Mucosa of gallbladder (tissue), 1 donor: ENCODE measurements at places on chromosomes 13 and 19.

GRCh38 chr13:44697058-44697457 lies 120.9 kb upstream of the TSC22D1 start:
- DNase-seq, result no peak

DNA sequence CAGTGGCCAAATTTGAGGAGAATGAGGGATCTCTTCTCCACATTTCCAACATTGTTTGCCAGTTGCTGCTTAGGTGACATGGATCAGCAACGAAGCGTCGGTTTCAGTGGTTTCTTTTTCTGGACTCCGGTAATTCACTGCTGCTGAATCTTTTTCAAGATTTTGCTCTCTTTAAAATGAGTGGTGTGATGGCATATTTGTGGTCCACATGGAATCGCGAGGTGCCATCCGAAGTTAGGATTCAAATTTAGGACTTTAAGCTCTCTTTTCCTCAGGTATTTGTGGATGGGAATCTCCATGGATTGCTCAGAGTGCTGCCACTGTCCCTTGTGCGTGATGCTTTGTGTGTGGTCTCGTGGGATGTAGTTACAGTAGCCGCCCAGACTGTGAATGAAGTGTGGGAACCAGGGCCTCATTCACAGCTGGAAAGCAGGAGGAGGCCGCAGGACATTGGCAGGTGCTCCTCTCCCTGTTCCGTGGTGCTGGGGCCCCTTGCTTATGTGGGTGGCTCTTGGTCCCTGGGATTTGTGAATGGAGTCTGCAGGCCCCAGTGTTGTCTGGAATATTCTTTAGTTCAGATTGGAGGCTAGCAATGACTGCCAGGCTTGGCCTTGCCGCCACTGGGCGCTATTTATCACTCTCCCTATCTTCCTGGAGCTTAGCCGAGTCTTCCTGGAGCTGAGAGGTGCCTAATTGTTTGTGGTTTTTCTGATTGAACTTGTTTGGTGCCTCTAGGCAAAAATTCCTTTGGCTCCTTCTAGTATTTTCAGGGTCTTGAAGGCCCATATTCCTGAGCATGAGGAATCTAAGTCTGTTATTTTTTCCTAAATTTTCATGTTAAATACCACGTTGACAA lies 1.5 kb downstream of the ILF3 start:
- no peak for DNase-seq

GRCh38 chr13:27627380-27627779 lies 5.7 kb downstream of the POLR1D start:
- DNase-seq, result no peak

DNA sequence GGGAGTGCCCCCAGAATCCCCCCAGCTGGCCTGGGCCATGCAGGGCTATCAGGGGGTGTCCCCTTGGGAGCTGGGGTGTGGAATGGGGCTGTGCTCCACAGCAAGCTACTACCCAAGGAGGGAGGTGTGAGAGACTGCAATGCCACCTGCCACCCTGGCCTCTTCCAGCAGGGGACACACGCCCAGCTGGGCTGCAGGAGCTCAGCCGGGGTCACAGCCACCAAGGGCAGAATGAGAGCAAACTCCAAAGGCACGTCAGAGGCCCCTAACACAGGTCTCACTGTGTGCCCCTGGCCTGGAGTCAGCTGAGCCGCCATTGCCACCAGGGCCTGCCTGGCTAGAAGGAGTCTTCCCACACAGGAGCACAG lies 55.5 kb downstream of the MLLT1 start:
- no peak for DNase-seq

DNA sequence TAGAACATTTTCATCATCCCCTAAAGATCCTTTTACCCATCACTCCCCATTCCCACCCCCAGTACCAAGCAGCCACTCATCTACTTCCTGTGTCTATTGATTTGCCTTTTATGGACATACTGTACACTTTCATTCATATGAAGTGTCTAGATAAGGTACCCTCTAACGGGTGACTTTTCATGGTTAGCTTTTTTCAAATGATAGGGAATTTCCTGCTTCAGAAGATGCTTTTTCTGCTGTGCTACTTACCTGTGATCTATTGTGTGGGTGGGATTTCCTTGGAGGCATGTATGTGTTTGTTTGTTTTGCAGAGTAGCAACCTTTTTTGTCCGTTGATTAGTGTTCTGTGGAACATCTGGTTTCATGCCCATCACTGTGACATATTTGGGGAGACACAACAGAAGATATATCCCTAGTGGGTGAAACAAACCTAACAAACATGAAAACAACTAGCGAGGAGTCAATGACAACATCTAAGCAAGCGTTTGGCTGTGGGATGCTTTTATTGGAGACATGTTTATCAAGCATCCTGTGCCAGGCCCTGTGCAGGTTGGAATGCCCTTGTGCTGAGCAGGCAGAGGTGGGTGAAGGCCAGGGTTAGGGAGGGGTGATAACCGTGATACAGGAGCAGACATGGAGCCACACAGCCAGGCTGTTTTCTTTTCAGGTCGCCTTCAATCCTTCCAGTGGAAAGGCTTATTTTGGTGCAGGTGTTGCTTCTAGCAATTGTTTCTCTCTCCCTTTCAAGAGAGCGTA lies 17.6 kb downstream of the SPINT2 start:
- DNase-seq, result no peak

GRCh38 chr13:58583966-58584365 lies 952.4 kb downstream of the PCDH17 start:
- no peak for DNase-seq

GRCh38 chr19:54455786-54456422 lies 6.9 kb downstream of the LENG8 start:
- no peak for DNase-seq

GRCh38 chr13:113466383-113466782 lies 13.1 kb upstream of the ADPRHL1 start:
- DNase-seq, result no peak

GRCh38 chr19:6087074-6087571 lies 23.2 kb downstream of the RFX2 start:
- DNase-seq, result peak; percentile 23

- no peak for DNase-seq
Measured at GRCh38 chr13:109362616-109363015, 423.8 kb downstream of the IRS2 start.

- peak; percentile 31 for DNase-seq
Measured at GRCh38 chr19:17075864-17076542, 426 bp downstream of the MYO9B start.

DNA sequence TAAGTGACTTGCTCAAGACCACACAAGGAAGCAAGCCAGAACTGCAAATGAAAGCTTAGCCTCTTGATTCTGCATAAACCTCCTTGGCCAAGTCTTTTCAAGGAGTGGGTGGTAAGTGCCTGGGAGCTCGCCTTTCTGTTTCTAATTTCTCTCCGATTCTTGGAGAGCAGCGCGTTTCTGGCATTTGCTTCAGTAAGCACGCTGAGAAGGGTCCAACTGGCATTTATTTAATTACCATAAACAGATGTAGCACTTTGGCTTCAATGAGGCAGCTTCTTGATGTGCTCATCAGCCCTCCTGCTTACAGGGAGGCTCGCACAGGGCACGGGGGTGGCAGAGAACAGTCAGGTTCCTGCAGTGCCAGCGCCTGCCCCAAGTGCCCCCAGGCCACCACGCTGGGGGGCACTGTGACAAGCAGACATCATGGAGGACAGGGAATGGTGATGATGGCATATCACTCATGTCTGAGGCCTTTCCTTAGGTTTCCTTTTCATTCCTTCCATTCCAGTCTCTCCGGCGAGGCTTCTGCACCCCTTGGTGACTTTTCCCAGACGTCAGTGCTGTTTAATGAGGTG lies 13.3 kb downstream of the SIAH3 start:
- DNase-seq, result no peak

- DNase-seq, result no peak
Measured at GRCh38 chr19:48879025-48879637, 6.9 kb downstream of the PPP1R15A start.

GRCh38 chr19:23949611-23950010 lies 34.9 kb downstream of the ZNF726 start:
- no peak for DNase-seq

DNA sequence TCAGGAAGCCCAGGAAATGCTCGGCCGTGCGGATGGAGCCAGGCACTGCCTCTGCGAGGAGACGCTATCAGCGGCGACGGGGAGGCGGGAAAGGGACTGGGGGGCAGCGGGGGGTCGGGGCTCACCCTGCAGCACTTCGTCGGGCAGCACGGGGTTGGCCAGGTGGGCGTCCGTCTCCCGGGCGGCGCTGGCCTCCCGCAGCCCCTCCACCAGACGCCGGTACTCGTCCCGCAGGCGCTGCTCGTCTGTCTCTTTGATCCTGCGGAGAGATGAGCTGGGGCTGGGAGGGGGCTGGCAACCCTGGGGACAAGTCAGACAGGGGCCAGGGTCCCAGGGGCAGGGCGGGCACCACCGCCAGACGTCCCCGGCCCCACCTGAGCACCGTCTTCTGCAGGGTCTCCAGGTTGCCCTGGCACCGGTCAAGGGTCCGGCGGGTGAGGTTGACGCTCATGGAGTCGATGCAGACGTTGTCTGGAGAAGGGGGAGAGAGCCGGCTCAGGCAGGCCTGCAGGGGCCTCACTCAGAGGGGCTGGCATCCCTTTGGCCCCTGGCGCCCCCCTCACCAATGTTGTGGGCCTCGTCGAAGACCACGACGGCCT lies 6.4 kb downstream of the ERCC2 start:
- no peak for DNase-seq

- DNase-seq, result no peak
Measured at GRCh38 chr13:69828527-69828926, 279.1 kb upstream of the ATXN8OS start.

GRCh38 chr13:87851410-87851809 lies 180.2 kb downstream of the SLITRK5 start:
- DNase-seq, result no peak

- no peak for DNase-seq
Measured at GRCh38 chr13:73481886-73482445, 423.2 kb downstream of the KLF5 start.

DNA sequence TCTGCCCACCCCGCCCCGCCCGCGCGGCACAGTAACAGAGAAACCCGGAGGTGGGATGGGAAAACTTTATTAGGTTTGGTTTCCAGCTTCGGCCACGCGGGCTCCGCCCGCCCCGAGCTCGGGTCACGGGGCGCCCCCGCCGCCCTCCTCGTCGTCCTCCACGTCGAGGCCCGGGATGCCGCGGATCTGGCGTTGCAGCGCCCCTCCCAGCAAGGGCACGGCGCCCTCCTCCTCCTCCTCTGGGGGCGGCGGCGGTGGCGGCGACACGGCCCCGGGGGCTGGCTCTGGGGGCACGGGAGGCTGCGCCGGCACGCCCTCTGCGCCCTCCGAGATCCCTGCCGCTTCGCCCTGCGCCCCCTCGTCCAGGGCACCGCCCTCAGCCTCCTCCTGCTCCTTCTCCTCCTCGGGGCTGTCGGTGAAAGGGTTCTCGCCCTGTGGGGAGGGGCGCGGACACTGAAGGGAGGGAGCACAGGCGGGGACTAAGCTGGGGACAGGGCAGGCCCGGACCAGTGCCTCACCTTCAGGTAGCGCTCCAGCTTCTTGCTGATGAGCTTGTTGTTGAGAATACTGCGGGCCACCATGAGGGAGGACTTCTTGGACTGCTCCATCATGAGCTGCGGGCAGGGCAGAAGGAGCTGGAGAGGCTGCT lies 536 bp upstream of the AKAP8 start:
- DNase-seq, result peak; percentile 31
